Testis (tissue), 5 donors: ENCODE measurements at places on chromosomes 1 and 21.

DNA sequence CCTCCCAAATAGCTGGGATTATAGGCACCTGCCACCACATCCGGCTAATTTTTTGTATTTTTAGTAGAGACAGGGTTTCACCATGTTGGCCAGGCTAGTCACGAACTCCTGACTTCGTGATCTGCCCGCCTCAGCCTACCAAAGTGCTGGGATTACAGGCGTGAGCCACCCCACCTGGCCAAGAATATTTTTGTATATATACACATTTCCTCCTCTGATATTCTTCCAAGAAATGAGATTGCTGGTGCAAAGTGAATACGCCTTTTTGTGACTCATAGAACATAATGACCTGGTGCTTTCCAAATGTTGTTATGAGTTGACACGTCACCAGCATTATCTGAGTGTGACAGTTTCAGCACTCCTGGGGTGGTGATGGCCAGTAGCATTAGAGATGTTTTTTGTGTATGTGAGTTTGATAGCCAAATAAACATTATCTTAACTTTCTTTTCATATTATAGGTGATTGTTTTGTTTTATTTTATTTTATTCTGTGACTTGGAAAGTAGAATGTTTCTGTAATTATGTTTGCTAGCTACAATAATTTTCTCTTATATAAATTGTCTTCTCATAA is 54.9 kb downstream of the KCNK1 start:
- DNase-seq, result no peak

DNA sequence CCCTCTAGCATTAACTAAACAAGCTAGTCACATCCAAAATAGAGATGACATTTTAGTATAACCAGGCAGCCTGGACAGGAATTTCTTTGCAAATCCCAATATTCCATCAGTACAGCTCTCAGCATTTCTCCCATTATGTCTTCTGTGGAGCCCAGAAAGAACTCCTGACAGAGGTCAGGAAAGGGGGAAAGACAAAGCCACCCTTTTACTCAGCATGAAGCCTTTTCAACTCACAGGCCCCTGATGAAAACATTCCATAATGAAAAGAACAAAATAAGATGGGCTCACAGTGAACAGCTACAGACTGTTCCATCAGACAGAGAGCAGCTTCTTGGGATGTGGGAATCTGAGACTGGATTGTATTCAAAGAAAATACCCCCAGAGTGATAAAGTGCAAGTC is 80.6 kb downstream of the TEX35 start:
- no peak for DNase-seq

- no peak for DNase-seq
Measured at GRCh38 chr21:34094949-34095348, 21.6 kb downstream of the MRPS6 start.

GRCh38 chr1:107920999-107921398 is 44.0 kb downstream of the VAV3 start:
- DNase-seq, result no peak

GRCh38 chr1:6795661-6796060 is 10.4 kb downstream of the CAMTA1 start:
- no peak for DNase-seq

- DNase-seq, result no peak
Measured at GRCh38 chr1:30413111-30413440, 310.3 kb downstream of the MATN1 start.

- DNase-seq, result peak; percentile 95
Measured at GRCh38 chr1:234499119-234499942, 20.4 kb upstream of the TARBP1 start.

DNA sequence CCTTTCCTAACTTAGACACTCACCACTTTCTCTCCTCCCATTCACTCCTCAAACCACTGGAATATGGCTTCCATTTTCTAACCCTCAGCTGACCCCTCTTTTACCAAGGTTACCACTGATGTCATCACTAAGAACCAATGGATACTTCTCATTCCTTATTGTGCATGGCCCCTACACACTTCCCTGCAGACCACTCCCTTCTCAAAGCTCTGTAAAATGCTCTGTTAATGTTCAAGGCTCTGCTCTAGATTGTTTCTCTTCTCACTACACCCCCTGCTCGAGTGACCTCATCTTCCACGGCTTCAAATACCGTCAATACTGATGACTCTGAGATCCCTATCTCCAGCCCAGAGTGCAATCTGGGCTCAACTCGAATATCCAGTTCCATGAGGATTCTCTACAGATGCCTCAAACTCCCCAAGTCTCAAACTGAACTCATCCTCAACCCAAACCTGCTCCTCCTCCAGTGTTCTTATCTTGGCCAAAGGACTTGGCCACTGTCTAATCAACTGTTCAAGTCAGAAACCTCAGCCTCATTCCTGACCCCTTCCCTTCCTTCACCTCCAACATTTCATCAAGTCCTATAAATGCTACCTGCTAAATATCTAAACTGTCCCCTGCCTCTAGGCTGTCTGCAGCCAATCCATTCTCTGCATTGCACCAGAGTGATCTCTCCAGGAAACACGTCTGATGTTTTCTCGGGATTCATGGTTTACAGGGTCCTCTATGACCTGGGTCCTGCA is 41.3 kb upstream of the BMP8B start:
- DNase-seq, result no peak
